ENCODE measurements at places on chromosomes 1 and 21.

GRCh38 chr1:218575856-218576255, 230.7 kb downstream of the TGFB2 start:
- no peak for DNase-seq

DNA sequence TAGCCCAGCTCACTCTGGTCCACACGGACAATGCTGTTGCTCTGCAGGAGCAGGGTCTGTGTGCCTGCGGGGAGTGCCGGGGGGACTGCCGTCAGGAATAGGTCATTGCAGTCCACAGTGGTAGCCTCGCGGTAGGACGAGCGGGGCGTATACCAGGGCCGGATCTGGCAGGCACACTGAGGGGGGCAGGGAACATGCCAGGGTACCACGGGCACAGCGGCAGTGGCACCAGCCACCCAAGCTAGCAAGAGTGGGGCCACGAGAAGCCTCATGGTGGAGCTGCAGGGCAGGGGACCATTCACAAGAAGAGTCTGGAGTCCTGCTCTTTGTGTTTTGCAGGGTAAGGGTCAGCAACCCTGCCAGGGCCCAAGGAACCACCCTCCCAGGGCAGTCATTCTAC, 65.8 kb downstream of the LRRN2 start:
- DNase-seq, result no peak

DNA sequence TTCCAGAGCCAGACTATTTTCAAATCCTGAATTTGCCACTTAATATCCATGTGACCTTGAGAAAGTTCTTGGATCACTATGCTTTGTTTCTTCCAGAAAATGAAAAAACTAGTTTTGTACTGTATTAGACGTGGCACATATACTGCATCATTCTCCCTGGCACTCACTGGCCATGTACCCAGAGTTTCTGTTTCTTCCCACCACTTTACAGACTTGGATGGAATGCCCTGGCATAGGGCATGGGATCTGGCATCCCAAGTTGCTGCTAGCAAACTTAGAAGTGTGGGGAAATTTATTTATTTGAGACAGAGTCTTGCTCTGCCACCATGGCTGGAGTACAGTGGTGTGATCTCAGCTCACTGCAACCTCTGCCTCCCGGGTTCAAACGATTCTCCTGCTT, 10.0 kb downstream of the KLF18 start:
- no peak for DNase-seq

- no peak for DNase-seq
Measured at GRCh38 chr1:198552668-198553416, 12.4 kb upstream of the ATP6V1G3 start.

DNA sequence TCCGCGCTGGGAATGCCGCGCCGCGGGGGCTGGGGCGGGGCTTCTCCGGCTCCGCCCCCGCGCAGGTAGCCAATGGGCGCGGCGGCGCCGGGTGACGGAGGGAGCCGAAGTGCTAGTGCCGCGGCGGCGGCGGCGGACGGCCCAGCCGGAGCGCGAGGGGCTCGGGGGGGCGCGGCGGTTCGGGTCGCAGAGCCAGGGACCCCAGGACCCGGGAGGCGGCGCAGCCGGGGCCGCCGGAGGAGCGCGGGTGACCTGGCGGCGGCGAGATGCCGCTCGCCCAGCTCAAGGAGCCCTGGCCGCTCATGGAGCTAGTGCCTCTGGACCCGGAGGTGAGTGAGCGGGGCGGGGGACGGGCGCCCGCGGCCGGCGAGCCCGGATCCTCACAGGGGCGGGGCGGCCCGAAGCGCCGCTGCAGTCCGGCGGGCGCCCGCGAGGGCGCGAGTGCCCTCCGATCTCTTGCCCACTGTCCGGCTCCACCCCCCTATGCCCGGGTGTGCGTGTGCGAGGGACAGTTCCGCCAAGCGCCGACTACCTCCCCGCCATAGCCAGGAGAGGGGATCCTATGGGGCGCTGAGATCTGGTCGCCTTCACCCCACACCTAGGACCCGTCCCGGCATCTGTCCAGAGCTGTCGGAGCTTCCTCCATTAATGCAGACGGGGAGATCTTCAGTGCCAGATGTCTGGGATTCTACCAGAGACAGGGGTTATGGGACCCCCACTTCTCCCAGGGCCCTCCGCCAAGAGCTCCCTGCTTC, at the start of gene RPS6KA1:
RPS6KA1 (plus strand) TSS at position 107 of the 755 bp plus-strand sequence; CDS start at position 267, 160 bp downstream.
- DNase-seq, result peak; percentile 75

- no peak for DNase-seq
Measured at GRCh38 chr1:186286615-186287315, 88.3 kb downstream of the TPR start.

GRCh38 chr1:89644119-89644814, 11.3 kb downstream of the LRRC8C start:
- no peak for DNase-seq

DNA sequence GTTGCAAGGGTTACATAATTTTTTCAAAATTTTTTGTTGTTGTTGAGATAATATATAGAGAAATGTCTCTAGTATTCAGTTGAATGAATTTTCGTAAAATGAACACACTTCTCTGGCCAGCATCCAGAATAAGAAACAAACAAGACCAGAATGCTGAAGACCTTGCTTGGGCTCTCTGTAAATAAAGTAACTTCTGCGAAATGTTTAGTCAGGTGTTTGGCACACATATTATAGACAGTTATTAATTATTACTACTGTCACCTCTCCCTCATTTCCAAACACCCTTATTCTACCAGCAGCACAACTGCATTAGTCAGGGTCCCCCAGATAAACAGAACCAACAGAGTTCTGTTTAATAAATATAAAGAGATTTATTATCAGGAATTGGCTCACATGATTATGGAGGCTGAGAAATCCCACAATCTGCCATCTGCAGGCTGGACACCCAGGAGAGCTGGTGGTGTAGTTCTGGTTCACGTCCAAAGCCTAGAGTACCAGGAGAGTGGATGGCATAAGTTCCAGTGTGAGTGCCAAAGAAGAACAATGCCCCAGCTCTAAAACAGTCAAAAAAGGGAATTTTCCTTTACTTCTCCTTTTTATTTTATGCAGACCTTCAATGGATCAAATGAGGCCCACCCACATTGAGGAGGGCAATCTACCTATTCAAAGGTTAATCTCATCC, 44.1 kb upstream of the KCND3 start:
- DNase-seq, result no peak

DNA sequence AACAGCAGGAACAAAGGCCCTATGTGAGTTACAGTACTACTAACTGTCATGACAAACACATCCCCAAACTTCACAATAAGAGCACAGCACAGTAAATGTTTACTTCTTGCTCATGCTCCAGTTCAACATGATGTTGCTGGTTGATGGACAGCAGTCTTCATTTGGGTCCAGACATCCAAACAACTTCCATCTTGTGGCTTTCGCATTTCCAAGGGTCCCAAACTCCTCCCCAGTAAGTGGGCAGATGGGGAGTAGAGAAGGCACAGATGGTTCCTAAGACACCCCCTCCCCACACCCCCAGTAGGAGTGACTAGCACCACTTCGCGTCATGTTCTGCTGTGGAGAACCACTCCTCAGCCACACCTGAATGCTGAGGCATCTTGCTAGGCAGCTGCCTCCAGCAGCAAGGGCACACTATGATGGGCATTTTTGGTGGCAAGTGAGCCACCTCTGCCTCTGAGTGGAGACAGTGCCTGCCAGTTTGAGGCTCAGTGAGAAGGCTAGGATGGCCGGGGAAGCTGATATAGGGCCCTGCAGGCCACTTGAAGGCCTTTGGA, 32.7 kb upstream of the CD2 start:
- no peak for DNase-seq

DNA sequence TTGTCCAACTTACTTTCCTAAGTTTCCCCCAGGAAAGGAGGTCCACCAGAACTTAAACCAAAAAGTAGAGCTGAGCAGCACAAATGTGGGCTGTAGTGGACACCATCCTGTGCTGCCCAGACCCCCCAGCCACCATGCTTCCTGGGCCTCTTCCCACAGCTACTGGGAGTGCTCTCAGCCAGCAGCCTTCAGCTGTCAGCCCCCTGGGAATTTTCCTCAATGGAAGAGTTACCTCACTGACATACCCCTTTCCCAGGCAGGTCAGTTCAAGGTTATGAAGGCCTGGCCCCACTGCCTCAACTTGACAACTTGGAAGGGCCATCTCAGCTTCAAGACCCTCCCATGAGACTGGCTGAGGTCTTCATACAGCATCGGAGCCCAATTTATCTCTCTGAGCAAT, 47.7 kb downstream of the CDCP2 start:
- DNase-seq, result no peak

DNA sequence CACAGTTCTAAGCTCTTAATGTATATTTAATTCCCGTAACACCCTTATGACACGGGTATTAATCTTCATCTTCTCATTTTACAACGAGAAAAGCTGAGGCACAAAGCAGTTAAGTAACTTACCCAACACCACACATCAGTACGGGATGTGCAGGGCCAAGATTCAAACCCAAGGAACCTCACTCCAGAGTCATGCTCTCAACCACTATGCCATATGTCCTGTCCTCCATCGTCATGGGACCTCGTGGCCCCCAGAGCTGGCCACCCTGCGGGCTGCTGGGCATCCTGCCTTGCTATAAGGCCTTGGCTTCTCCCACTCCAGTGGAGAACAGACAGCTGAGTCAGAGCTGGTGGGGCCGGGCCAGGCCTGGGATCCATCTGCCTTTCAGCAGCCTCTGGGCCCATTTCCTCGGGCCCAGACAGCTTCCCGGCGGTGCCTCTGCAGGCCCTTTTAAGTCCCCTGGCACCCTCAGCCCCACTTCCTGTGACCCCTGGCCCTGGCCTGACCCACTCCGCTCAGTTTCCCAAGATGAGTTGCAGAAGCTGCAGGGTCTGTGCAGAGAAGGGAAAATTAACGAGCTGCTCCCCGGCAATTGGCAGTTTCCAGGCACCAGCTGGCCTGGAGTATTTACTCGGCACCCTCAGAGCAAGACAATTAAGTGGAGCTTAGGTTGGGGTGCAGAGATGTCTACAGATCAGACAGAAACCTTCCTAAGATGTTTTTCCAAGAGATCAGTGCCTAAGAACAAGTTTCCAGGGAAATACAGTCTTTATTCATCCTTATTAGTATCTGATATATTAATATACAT, 98.2 kb downstream of the EPHB2 start:
- no peak for DNase-seq

DNA sequence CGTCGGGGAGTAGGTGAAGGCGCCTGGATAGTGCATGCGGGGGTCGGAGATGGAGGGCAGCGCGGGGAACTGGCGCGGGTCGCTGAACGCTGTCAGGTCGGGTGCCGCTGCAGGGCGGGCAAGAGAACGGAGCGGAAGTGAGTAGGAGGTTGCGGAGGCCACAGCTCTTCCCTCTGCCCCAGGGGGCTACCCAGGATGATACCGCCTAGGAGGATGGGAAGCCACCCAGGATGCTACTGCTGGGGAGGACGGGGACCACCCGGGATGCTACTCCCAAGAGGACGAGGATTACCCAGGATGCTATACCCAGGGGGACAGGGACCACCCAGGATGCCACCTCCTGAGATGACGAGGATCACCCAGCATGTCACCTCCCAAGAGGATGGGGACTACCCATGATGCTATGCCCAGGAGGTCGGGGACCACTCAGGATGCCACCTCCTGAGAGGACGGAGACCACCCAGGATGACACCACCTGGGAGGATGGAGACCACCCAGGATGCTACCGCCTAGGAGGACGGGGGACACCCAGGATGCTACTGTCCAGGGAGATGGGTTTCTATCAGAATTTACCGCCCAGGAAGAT, 123.8 kb downstream of the CLIC6 start:
- no peak for DNase-seq

GRCh38 chr1:209633335-209633997, 18.8 kb downstream of the LAMB3 start:
- DNase-seq, result no peak

GRCh38 chr1:61853583-61853982, 111.3 kb downstream of the PATJ start:
- no peak for DNase-seq
